ENCODE measurements at places on chromosomes 13 and 19.
A peak's percentile ranks its signal among the peaks of the same experiment; 100 is the strongest.

DNA sequence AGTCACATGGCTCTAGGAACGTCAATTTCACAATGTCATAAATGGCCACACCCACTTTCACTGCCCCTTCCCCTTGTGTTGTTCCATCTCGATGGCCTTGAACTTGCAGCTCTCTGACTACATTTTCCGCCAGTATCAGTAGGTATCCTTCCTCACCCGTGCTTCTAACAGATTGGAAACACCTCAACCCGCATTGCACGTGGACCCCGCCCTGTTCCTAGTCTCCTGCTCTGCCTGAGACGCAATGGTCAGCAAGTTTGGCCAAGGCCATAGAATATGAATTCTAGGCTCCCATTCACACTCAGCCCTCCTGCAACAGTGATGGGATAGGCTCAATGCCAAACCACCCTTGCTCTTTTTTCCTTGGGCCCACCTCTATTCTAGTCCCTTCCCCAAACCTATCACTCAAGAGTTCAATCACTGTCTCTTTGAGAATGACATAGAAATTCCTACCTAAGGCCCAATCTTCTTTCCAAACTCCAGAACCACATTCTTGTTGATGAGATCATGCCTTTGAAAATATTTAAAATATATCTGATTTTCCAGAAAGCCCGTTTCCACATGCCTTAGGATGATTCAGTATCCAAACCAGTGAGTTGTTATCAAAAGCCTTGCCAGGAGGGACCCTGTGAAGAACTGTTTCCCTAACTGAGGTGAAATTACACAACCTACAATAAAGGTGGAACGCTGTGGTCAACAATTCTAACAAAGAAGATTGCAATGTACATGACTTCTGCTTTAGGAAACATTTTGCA, 334.6 kb downstream of the MYO16 start:
- DNase-seq, result no peak

DNA sequence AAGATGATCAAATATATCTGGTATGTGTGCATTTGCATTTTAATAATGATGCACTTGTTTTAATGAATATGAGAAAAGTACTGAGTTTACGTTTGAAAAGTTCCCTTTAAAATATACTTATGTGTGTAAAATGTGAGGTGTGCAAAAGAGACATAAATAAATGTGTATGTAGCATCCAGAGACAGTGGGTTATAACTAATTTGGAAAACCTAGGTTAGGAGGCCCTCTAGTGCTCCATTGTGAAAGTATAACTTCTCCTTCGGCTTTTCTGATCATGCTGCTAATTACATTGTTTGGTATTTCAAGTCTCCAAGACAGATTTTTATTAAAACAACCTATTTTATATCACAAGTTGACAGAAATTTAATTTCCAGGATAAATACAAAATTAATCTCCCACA, 30.1 kb downstream of the SCEL start:
- peak; percentile 26 for DNase-seq

DNA sequence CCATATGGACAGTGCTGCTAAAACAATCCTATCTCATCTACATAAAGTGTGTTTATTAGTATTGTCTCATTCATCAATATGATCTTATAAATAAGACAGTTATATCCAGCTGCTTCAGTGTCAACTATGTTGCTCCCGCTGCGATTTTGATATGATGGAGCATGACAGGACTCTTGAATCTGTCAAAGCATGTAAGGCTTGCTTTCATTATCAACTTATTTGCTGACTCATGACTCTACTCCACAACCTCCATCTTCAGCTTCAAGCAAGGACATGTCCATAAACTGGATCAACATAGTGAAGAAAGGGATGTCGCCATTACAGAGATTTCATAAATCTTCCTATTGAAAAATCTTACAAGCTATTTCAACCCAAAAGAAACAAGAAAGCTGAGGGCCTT, 2812.6 kb downstream of the PCDH9 start:
- DNase-seq, result no peak

DNA sequence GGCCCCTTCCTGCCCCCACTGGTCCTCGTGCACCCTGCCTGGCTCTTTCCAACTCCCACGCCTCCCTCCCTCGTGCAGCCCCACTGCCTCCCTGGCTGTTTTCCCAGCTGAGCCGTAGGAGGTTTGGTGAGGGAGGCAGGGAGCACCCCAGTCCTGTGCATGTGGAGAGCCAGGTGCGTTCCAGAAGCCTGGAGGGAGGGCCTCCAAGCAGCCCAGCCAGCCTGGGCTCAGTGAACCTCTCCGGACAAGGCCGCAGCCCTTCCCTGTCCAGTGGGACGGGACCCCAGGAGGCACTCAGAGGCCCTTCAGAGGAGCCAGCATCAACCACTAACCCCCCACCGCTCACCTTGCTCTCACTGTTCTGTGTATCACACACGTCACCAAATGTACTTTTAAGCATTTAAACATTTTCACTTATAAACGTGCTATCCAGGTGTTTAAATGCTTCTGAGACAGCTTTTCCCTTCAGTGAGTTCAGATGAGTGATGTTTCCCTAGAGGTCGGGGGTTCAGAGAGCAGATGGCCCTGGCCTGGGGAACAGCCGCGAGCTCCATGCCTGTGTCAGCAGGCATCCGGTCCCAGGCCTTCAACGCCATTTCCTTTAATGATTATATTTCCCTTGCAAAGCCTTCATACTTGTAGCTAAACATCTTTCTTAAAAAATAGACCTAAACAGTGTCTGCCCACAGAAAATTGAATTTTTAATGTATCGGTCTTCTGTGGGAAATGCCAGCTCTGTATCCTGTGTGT, 122.6 kb downstream of the ATP11A start:
- DNase-seq, result no peak

DNA sequence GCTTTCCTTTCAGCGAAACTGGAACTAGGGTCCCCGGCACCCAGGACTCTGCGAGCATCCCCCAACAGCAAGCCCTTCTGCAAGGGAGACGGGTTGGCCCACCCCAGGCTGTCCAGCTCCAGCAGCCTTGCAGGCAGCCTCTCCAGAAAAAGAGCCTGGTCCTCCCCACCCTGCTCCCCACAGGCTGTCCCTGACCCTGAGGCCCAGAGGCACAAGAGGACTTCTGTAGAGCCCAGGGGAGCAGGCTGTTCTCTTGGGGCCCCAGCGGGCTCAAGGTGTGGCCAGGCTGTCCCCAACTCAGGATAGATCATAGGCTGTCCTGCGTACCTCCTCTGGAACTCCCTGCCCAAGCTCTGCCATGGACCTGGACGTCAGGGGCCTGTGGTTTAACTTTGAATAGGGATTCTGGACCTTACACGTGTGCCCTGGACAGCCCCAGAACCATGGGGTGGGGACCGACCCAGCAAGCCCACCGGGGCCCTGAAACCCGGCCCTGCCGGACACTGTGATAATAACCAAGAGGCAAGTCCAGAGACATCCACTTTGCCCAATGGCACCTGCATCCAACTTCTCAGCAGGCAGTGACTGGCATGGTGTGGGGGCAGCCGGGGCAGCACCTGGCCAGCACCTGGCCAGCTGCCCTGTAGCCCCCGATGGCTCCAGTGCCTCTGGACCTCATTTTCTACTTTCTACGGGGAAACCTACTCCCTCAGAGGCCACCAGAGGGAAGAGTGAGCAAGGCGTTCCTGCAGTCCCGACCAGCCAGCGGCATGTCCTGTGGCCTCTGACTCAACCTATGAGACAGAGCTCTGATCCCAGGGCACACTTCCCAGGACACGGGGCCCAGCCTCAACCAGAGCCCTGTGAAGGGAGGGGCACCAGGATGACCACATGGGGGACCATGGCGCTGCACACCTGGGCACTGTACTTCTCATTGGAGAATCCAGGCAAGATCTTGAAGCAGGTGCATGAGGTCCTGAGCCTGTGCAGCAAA, 50.9 kb upstream of the TPM4 start:
- DNase-seq, result no peak

DNA sequence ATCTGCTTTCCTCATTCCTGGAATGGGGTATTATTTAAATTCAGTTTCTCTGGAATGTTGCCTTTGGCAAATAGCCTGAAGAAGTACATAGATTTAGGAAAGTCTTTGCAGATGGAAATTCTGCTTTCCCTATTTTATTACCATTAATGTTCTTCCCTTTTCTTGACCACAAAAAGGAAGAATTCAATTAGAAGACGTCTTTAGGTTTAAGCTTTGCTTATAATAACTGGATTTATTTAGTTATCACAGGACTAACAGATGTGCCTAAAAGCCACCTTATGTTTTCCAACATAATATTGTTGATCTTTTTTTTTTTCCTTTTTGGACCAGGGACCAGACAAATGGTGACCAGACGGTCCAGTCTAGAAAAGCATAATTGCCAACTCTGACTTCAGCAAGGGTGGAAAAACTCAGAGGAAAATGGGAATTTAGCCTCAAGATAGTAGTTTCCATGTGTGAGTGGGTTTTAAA, 210.1 kb upstream of the SPRY2 start:
- no peak for DNase-seq

GRCh38 chr19:27746691-27747380, 1466.1 kb downstream of the UQCRFS1 start:
- no peak for DNase-seq

DNA sequence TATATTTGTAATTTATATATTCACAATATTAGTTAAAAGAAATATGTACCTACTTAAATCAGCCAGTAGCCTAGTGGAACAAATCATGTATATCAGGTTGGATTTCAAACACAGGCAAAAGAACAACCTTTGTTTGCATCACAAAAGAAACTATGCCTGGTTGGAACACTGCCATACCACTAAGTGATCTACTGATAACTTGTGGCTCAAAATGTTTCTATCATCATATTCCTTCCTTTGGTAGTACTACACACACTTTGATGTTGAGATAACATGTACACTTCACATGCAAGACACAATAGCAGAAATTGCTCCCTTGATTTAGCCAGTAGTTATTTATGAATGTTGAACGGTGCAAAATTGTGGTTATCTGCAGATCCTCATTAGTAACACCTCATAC, 146.0 kb upstream of the GPC6 start:
- DNase-seq, result no peak

DNA sequence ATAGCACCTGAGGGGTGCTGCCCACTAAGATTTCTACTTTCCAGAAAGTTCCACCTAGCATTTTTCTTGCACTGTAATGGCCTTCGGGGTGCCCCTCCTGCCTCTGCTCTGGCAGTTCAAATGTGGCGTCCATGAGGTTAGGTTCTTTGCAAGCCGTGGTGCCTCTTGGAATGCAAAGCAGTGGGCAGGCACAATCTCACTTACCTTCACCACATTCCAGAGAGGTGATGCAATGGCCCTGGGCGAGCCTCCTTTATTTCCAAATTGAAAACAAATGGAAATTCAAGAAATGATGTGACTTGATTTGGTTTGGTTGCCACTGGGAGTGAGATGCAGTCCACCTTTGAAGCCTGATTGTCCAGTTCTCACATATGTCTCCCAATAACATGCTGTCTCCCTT, 46.9 kb downstream of the FGF9 start:
- no peak for DNase-seq

GRCh38 chr19:19420570-19421298, 15.3 kb downstream of the GATAD2A start:
- no peak for DNase-seq

DNA sequence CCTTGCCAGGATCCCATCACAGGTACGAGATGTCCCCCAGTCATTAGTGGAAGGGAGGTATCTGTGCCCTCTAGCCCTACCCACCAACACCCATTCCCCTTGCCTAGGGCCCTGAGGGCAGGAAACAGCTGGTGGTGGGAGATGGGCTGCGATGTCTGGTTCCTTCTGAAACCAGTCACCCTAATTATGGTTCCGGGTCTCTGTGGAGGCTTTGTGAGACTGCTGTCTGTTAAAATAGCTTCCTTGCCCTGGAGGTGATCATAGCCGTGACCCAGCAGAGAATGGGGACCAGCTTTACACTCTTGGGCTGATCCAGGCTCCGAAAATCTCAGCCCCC, 5.5 kb downstream of the ALDH16A1 start:
- no peak for DNase-seq
